MG63 (cell line): ENCODE measurements at places on chromosomes 12 and 14. TPM values are rescaled to one million over a fixed set of nuclear protein-coding genes. Genes with fewer than 3 reads are reported as not detected.

Gene KRT2
- not detected in 2 replicates for total RNA-seq

Gene NPFF
- total RNA-seq, result not detected in 2 replicates

Gene SOCS2
- 42.3 and 46.9 TPM in 2 replicates for total RNA-seq

Gene FGF6
- not detected in 2 replicates for total RNA-seq

Gene OTUB2
- total RNA-seq, result 0.63 and 1.2 TPM in 2 replicates

Gene SRRM4
- not detected in 2 replicates for total RNA-seq

Gene CMA1
- not detected in 2 replicates for total RNA-seq

Gene RTL1
- not detected in 2 replicates for total RNA-seq

Gene FLVCR2
- total RNA-seq, result 0.43 and 0.72 TPM in 2 replicates

Gene RNASE2
- total RNA-seq, result not detected in 2 replicates

Gene TAS2R42
- total RNA-seq, result not detected in 2 replicates

Gene DERA
- 45.5 and 97.3 TPM in 2 replicates for total RNA-seq

Gene SERPINA9
- total RNA-seq, result not detected in 2 replicates

Gene PMEL
- total RNA-seq, result 2.0 TPM in 1 of 2 replicates, not detected in the other

Gene LHX5
- not detected in 2 replicates for total RNA-seq

Gene SYNDIG1L
- total RNA-seq, result not detected in 2 replicates

Gene TMEM116
- 6.7 and 8.2 TPM in 2 replicates for total RNA-seq

Gene MYH6
- total RNA-seq, result not detected in 2 replicates

Gene MANSC4
- total RNA-seq, result not detected in 2 replicates

Gene SDR9C7
- total RNA-seq, result not detected in 2 replicates

Gene KLRC3
- total RNA-seq, result not detected in 2 replicates

Gene SELPLG
- 0.39 and 2.5 TPM in 2 replicates for total RNA-seq

Gene TCL1B
- not detected in 2 replicates for total RNA-seq

Gene KRT77
- total RNA-seq, result not detected in 2 replicates

Gene TBX3
- 7.1 and 7.7 TPM in 2 replicates for total RNA-seq

Gene TAS2R10
- total RNA-seq, result not detected in 2 replicates

Gene STX2
- total RNA-seq, result 23.6 and 30.2 TPM in 2 replicates

Gene RNASE3
- not detected in 2 replicates for total RNA-seq

Gene CHGA
- total RNA-seq, result not detected in 2 replicates

Gene RAD51AP1
- 33.4 and 44.3 TPM in 2 replicates for total RNA-seq

Gene CLEC9A
- not detected in 2 replicates for total RNA-seq

Gene ZNF605
- total RNA-seq, result 3.9 and 6.0 TPM in 2 replicates

Gene KCNMB4
- 0.26 TPM in 1 of 2 replicates, not detected in the other for total RNA-seq

Gene MIA2
- 6.3 and 8.6 TPM in 2 replicates for total RNA-seq

Gene SLCO1A2
- not detected in 2 replicates for total RNA-seq

Gene PLD4
- not detected in 2 replicates for total RNA-seq

Gene PAPOLA
- 87.4 and 144 TPM in 2 replicates for total RNA-seq

Gene DYRK2
- total RNA-seq, result 16.5 and 23.1 TPM in 2 replicates

Gene MYO1A
- total RNA-seq, result not detected in 2 replicates

Gene JAG2
- 3.1 and 12.4 TPM in 2 replicates for total RNA-seq

Gene AQP6
- not detected in 2 replicates for total RNA-seq

Gene ZC3H10
- 3.5 and 5.3 TPM in 2 replicates for total RNA-seq

Gene BTBD6
- 21.3 and 25.1 TPM in 2 replicates for total RNA-seq

Gene FSCB
- not detected in 2 replicates for total RNA-seq
